ENCODE measurements at places on chromosomes 6 and 20.

DNA sequence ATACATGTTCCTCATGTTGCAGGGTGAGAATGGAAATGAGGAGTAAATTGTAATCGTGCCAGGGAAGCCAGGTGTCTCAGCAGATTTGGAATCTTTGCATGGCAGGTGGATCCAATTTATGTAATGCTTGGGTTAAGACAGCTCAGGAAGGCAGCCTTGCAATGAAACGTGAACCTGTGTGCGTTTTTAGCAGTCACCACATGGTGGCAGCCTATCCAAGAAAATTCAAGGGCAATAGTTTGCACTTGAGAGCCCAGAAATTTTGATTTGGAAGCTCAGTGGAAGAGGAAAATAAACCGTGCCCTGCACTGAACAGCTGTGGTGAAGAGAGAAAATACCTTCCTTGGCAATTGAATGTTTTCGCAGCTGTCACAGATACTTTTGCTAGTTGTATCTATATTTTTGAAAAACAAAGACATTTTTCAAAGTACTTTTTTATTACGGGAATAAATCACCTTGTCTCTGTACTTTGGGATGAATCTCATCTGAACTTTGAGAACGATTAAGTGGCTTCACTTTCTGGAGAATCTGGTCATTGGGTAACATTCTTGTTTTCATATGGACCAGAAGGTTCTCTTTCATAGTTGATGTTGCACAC is 26.5 kb downstream of the MTHFD1L start:
- peak; percentile 80 for DNase-seq

DNA sequence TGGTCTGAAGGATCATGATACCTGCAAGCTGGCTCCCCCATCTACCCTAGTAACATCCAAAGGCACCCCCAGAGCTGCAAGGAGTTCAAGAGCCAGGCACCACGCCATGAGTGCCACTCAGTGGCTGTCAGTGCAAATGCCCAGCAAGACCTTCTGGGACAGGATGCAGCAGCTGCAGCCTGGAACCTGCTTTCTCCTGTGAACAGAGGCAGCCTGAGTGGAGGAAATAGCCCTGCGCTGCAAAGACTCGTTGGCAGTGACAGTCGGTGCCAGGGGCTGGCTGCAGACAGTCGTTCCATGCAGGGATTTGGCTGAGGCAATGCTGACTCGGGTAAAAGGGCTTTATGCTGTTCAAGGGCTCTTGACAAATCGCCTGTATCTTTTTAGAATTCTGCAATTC is 15.7 kb upstream of the SSTR4 start:
- DNase-seq, result no peak

- no peak for DNase-seq
Measured at GRCh38 chr6:111031151-111031550, 49.3 kb downstream of the RPF2 start.

- DNase-seq, result no peak
Measured at GRCh38 chr20:24723186-24723585, 225.9 kb upstream of the CST7 start.

DNA sequence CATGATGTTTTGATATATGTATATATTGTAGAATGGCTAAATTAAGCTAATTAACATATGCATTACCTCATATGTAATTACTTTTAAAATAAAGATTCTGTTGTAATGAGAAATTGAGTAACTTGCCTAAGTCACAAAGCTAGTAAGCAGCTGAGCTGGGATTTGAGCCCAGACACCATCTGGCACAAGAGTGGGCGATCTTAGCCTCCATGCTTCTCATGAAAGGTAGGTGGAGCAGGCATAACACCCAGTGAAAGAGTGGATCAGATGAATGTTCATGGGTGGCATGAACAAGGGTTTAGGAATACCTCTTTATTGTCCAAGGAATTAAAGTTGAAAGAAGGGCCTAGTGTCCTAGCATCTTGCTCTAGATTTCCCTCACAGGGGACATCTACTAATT is 365.4 kb downstream of the TFAP2B start:
- DNase-seq, result no peak

DNA sequence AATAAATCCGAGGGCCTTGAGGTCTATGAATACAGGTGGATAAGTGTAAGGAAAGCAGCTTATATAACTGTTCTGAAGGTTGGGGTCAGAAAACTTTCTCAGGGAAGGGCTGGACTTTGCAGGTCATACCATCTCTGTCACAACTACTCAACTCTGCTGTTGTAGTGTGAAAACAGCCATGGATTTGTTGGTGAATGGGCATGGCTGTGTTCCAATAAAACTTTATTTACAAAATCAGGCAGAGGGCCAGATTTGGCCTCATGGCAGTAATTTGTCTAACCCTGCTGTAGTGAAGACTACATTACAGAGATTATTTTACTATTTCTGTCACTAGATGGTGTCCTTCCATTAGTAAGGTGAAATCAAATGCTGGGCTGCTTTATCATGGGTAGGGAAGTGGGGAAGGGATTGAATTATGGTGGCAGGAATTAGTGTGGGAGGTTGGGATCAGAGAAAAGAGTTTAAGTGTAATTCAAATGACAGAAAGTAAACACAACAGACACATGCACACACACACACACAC is 409.6 kb upstream of the CHD6 start:
- DNase-seq, result no peak

DNA sequence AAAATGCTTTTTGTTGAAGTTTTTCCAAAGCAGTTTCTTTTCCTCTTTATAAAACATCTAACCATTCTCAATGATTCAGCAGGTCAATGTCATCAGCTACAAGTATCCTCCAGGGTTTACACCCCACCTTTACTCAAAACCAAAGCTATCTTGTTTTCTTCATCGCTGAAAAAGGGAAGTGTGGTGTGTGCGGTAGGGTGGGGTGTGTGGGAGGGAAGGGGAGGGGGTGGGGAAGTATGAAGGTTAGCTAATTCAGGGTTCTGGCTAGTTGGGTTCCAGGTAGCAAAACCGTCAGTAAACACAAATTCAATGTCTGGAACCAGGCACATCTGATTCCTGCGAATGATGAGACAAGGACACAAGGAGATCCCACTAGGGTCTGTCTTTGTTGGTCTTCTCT is 189.6 kb downstream of the GJA10 start:
- DNase-seq, result no peak

DNA sequence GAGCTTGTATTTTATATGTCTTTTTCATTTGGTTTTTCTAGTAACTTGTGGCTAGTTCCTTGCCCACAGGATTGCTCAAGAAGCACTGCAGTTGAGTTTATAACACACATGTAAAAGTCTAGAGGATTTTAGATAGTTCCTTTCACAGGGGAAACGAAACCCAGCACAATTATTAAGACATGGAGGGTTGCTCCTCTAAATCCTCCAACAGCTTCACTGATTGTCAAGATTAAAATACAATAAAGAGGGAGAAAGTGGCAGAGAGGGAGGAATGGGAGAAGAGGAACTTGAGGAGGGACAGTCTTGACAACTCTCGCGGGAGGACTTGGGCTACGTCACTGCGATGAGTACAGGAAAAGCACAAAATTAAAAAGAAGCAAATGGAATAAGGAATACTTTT is 9.7 kb upstream of the TBC1D7 start:
- DNase-seq, result no peak

DNA sequence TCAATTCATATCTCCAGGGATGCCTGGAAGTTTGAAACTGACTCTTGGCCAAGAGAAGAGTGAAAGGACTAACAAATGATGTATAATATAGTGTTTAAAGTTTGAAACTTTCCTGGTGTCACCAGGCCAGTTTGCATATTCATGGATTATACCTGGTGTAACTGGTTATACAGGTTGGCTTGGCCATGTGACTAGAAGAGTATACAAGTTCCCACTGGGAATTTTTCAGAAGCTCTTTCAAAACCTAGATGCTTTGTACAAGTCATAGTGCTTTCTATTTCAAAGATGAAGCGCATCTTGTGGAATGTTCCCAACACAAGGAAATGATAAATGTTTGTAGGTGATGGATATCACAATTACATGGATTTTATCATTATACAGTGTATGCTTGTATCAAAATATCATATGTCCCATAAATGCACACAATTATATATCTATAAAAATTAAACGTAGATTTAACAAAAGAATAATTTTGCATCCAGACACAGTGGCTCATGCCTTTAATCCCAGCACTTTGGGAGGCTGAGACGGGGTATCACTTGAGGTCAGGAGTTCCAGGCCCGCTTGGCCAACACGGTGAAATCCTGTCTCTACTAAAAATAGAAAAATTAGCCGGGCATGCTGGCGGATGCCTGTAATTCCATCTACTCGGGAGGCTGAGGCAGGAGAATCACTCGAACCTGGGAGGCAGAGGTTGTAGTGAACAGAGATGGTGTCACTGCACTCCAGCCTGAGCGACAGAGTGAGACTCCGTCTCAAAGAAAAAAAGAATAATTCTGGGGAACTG is 1420.2 kb downstream of the GRIK2 start:
- DNase-seq, result no peak

GRCh38 chr6:89281779-89282246 is 33.3 kb downstream of the GABRR2 start:
- DNase-seq, result no peak

DNA sequence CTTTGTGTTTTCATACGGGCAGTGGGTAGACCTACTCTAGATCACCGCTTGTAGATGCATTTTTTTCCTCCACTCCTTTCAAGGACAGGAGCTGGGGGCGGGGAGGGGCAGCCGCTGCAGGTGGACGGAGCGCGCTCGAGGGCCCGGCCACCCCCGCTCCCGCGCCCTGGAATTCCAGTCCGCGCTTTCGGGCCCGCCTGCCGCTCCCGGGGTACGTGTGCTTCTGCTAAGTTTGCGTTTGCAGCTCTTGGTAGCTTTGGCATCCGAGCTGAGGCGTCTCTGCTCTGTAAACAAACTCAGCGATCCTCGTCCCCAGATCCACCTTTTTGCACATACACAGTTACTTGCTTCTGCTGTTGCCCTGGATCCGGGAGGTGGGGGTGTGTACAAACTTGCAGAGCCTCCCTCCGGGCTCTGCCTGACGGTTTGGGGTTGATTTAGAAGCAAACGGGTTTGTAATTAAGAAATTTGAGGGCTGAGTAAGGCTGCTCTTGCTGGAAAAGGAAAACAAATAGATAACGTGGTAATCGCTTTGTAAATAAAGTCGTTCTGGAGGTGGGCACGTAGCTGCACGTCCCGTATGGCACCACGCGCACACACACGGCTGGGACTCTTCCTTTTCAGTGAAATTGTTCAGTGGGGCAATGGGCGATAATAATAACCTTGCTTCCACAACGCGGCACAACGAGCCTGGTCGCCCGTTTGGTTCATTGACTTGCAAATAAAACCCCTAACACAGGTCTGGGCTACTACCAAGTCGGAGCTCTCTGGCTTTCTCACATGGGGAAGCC is 973 bp upstream of the CITED2 start:
- DNase-seq, result peak; percentile 93

- no peak for DNase-seq
Measured at GRCh38 chr20:11261533-11262000, 587.8 kb upstream of the JAG1 start.

DNA sequence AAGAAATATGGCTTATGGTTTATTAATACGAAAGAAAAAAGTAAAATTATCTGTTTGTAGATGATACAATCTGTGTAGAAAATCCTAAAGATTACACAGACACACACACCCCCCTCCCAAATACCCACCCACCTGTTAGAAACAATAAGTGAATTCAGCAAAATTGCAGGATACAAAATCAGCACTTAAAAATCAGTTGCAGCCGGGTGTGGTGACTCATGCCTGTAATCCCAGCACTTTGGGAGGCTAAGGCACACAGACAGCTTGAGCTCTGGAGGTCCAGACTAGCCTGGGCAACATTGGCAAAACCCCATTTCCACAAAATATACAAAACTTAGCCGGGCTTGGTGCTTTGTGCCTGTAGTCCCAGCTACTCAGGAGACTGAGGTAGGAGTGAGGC is 42.3 kb downstream of the NINL start:
- no peak for DNase-seq

DNA sequence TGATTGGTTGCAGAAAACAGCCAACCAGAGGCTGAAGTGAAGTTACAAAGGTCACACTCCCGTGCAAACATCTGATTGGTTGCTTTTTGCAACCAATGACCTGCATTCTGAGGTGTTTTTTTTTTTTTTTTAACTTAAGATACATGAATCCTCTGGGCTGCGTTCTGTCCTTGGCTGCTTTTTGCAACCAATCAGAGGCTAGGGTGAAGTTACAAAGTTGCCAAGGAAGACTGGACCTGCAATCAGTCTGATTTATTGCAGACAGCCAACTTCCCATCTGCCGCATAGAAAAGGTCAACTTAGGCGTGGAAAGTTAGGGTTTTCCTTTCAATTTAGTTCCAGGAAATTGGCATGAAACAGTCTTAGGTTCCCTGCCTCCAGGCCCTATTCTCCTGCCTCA is 292.9 kb downstream of the PLCB1 start:
- DNase-seq, result no peak

- DNase-seq, result no peak
Measured at GRCh38 chr6:5435449-5435848, 174.1 kb downstream of the FARS2 start.

DNA sequence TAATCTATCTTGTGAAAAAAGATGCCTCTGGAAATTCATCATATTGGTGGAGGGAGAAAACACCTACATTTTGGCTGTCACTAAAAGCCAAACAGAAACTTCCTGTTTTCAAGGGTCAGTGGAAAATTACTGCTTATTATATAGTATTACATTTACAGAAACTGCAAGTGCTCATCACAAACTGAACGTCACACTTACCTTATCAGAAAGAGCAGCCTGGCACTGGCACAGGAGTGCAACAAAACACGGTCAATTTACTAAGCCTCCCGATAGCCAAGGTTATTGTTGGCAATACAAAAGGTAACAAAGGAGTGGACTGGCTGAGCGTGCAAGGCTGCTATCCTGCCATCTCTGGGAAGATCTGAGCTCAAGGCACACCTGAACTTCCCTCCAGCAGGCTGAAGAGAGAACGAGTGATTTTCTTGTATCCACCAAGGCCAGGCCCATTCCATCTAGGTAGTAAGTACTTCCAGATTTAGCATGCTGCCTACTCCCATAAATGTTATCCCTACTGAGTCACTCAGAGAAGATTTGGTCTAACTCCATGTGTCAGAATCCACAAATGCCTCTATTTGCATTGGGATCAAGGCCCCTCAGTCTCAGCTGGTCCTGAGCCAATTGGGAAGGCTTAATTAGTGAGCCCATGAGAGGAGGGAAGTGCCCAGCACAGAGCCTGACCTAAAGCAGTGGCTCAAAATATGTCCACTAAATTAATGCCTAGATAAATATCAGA is 399.8 kb downstream of the BTBD9 start:
- DNase-seq, result peak; percentile 39

DNA sequence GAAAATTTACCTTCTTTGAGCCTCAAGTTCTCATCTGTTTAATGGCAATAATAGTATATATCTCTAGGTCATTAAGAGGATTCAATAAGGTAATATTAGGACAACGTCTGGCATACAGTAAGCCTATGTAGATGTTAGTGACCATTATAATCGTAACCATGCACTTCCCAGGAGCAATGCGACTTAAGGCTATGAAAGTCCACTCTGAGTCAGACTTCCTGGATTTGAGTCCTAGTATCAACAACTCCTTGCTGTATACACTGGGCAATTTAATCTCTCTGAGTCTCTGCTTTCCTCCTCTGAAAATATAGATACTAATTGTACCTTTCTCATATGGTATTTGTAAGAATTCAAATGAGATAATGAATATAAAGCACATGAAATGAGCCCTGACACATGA is 168.1 kb upstream of the HDDC2 start:
- no peak for DNase-seq

GRCh38 chr6:34630040-34630439 is 66.5 kb downstream of the ILRUN start:
- DNase-seq, result no peak

GRCh38 chr20:20010639-20011500 is 6.3 kb upstream of the NAA20 start:
- DNase-seq, result peak; percentile 27

- no peak for DNase-seq
Measured at GRCh38 chr20:21516861-21517565, 3.1 kb upstream of the NKX2-2 start.
